ENCODE measurements at places on chromosomes 7 and 10.

- DNase-seq: no peak
Observed at GRCh38 chr10:61108915-61109314, 164.9 kb upstream of the RHOBTB1 start.

- no peak for DNase-seq
Observed at GRCh38 chr7:93897680-93898079, 7.1 kb upstream of the TFPI2 start.

DNA sequence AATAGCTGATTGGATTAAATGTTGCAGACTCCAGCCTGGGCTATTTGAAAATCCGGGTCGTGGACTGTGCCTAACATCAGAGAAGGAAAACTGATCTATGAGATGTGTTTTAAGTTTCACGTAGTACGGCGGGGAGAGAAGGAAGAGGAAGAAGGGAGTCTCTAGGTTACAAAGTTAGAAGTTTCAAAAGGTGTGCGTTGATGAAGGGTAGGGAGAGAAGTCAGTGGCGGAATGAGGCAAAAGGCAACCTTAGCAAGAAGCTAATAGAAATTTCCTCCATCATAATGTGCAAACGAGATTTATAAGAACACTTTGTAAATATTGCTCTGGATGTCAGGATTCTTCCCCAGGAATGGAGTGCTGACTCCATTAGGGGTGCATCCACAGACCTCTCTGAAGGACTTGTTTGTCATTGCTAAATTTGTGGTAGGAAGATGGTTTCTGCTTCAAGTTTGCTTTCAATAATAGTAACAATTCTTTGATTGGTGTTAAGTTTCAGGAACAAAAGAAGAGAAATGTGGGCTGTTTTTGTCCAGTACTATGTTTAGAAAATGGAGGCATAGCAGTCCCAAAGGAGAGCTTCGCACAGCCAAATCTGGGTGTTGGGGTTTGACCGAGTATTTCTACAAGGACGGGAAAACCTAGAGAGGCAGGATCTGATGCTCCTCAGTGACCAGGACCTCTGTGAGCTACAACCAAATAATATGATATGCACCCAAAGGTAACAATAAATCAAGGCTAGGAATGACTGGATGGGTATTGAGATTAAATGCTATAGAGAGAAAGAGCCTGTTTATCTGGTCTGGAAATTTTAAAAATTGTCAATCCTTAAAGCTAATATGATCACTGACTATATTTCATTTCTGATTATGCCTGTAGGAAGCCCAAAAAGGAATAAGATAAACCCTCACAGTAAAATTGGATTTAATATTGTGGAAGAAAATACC, 8.2 kb downstream of the TWIST1 start:
- no peak for DNase-seq

GRCh38 chr10:6504296-6504695, 75.8 kb downstream of the PRKCQ start:
- no peak for DNase-seq

DNA sequence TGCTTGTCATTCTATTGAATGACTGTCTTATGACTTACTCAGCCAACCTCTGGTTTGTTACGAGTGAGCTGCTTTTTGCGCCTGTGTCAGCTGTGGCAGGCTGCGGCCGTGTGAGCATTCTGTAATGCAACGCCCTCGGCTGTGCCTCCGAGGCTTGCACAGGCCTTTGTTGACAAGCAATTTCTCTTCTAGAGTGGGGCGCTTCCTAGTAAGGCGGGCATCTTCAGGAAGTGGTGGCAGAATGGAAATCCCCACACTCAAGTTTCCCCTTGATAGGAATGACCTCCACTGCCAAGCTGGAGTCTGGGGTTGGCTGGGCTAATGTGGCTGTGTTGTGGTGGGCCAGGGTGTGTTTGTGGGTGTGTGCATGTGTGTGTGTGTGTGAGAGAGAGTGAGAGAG, 20.2 kb upstream of the TMEM178B start:
- no peak for DNase-seq

DNA sequence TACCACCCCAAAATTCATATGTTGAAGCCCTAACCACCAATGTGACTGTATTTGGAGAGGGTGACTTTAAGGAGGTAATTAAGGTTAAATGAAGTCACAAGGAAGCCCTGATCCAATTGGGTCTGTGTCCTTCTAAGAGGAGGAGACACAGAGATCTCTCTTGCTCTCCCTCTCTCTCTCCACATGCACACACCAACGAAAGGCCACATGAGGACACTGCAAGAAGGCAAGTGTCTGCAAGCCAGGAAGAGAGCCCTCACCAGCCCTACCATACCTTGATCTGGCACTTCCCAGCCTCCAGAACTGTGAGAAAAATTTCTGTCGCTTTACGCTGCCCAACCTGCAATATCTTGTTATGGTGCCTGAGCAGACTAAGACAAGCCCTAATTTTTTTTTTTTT, 56.0 kb upstream of the NEBL start:
- DNase-seq: no peak

- DNase-seq: no peak
Observed at GRCh38 chr7:158805937-158806336, 23.4 kb downstream of the ESYT2 start.

GRCh38 chr7:18408461-18408860, 87.1 kb upstream of the HDAC9 start:
- no peak for DNase-seq

DNA sequence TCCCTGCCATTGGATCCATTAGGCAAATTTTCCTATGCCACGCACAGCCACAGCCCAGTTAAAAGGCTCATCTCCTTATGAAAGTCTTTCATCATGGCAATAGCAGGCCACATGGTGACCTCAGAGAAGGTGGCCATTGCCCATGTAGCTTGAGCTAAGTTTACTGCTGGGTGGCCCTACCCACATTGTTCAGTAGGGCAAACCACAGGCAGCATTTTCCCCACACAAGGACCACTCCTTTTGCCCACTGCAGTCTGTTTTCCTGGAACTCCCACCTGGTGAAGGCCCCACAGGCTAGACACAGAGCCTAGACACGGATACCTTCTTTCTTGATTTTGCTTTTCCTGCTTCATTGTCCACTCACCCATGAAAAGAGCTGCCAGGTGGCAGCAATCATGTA, 101.5 kb upstream of the NPVF start:
- no peak for DNase-seq

DNA sequence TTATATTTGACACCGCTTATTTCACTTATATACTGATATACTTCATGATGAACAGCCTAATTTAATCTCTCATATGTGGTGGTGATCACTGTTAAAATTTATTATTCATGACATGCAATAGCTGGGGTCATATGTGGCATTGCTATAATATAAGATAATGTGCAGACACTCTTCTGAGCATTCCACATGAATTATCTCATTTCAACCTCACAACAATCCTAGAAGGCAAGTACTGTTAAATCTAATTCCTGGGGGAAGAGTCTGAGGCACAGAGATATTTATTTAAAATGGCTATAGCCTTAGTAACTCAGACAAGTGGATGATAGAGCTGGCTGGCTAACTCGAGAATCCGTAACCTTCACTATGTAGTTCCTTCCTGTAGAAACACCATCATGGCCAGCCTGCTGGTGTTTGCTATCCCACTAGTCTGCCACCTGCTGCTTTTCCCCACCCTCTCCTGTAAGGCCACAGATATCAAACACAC, 46.6 kb upstream of the A1CF start:
- DNase-seq: no peak

- DNase-seq: no peak
Observed at GRCh38 chr10:70418229-70418628, 14.3 kb downstream of the EIF4EBP2 start.

DNA sequence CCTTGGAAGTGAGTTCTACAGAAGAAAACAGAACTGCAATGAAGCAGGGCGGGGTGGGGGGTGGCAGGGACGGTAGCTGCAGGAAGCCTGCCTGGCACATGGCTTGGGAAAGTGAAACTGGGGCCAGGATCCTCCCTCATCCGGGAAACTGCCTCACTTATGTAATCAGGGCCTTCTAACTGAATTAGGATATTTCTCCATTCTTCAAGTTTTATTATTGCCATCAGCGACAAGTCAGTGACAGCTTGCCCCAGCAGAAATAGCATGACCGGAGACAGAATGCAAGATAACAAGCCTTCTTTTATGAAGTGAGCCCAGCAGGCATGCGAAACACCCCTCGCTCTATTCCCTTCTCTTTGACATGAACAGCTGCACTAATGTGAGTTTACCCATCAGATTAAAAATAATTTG, 77.5 kb upstream of the CACUL1 start:
- DNase-seq: no peak

GRCh38 chr7:87505557-87506245, 30.2 kb upstream of the ABCB4 start:
- no peak for DNase-seq

DNA sequence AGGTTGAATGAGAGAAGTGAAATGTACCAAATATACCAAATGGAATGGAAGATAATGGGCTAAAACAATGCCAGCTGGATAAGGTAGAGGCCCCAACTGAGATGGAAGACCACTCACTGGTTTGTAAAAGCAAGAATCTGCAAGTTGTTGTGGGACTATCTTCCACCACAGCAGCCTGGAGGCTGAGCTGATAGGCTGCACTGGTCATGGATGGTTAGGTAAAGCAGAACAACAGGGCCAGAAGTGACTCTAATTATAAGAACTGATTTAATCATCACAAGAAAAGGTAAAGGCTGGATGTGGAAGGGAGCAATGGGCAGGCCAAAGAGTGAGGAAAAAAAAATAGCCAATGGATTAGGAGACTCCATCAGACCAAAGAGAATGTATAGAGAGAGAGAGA, 11.8 kb downstream of the TFEC start:
- DNase-seq: no peak

All from endothelial cell (in vitro differentiated cells).